ENCODE measurements at places on chromosomes 2 and 18. TPM values are rescaled to one million over a fixed set of nuclear protein-coding genes. Genes with fewer than 3 reads are reported as not detected.

DNA sequence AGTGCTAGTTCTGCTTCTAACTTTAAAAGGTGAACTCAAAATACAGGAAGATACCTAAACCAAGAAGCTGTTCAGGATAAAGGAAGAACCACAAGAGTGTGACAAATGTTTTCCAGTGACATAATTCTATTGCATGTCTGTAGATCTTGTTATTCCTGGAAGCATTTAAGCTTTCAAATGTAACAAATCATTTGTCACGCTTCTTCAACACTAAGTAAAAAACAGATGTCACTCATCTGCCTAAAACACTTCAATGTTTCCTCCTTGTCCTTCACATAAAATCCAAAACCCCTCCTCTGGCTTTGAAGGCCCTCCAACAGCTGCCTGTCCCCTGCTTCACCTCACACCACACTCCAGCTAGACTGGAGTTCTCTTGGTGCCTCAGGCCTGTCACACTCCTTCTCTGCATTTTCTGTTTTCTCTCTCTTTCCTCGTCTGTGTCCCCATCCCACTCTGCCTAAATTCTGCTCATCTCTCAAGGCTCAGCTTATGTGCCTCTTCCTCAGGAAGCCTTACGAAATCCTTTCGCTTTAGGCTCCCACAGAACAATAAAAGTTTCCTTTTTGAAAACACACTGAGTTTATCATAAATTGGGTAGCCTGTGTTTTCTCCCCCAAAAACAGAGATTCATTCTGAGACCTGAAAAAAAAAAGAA, 6.4 kb upstream of the CLEC4F start:
- no peaks in the 10 kb centered on the region for H3K36me3 ChIP-seq
- H3K4me3 ChIP-seq: no peak overlapping the region
- no peaks in the 10 kb centered on the region for H3K27me3 ChIP-seq

DNA sequence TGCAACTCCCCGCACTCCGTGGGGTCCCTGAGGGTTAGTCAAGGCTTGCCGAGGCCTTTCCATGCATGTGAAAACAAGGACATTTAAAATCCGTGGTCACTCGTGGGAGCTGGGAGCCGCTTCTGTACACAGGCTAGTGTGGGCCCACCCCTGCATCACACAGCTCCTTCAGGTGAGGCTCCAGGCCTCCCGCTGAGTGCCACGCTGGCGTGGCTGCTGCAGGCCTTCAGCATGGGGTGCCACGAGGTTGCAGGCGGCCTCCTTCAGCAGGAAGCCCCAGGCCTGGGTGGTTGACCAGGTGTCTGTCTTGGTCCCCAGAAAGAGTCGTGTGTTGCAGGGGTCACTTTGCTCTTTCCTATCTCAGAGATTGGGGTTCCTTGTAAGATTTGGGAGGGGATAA, 6.6 kb downstream of the KLHL30 start:
- no peaks in the 10 kb centered on the region for H3K4me1 ChIP-seq
- no peak overlapping the region for H3K4me3 ChIP-seq
- H3K36me3 ChIP-seq: no peaks in the 10 kb centered on the region
- DNase-seq: no peak
- no peak overlapping the region for H3K27ac ChIP-seq

- no peak overlapping the region for H3K27ac ChIP-seq
- H3K4me3 ChIP-seq: no peak overlapping the region
- H3K36me3 ChIP-seq: no peaks in the 10 kb centered on the region
- no peaks in the 10 kb centered on the region for H3K27me3 ChIP-seq
- no peak for DNase-seq
- no peaks in the 10 kb centered on the region for H3K4me1 ChIP-seq
Observed at GRCh38 chr18:35936951-35937350, 35.5 kb upstream of the RMP24 start.

The SERPINB3 gene
- total RNA-seq: not detected

The CHST9 gene
- total RNA-seq: 8.2 TPM

Measured in right lobe of liver (tissue), 6 donors.